A549 treated with ZK216348 at 1 μM for 4 hours (cell line): ENCODE measurements at places on chromosomes 3 and 15. TPM values are rescaled to one million over a fixed set of nuclear protein-coding genes. Genes with fewer than 3 reads are reported as not detected.

CORO2B gene
- 2.4 to 3.9 TPM (median 3.1 TPM) in 5 replicates for total RNA-seq

MYL3 gene
- 0.16 TPM in 1 of 5 replicates, not detected in the others for total RNA-seq

TNIK gene
- total RNA-seq: 1.8 to 2.6 TPM (median 2.3 TPM) in 5 replicates

AP3B2 gene
- 0.41 to 1.7 TPM (median 0.88 TPM) in 5 replicates for total RNA-seq
